ENCODE measurements at places on chromosomes 7 and 10.

- DNase-seq: no peak
Observed at GRCh38 chr10:116891208-116891607, 41.9 kb downstream of the ENO4 start.

DNA sequence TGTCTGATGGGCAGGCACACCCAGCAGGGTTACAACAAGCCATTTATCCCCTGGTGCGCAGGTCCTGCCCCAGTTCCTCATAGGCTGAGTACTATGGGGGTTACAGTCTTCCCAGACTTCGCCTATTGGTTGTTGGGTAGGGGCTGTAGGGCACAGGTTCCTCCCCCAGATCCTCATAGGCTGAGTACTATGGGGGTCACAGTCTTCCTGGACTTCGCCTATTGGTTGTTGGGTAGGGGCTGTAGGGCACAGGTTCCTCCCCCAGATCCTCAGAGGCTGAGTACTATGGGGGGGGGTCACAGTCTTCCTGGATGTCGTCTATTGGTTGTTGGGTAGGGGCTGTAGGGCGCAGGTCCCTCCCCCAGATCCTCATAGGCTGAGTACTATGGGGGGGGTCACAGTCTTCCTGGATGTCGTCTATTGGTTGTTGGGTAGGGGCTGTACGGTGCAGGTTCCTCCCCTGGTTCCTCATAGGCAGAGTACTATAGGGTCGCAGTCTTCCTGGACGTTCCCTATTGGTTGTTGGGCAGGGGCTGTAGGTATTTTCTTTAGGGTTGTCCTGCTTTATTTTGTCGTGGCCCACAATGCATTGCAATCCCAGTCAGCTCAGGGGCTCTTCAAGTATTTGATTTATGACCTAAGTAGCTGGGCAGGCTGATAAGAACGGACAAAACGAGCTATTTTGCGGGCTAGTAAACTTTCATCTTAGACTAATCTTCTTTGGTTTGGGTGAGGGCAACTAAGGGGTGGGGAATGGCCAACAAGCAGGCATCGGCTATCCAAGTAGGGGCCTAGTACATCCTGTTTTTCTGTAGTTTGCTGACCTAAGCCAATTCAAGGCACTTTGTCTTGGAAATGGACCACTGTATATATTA lies 3.4 kb downstream of the LRRC27 start:
- DNase-seq: peak; percentile 13

- no peak for DNase-seq
Observed at GRCh38 chr10:43235070-43235900, 31.6 kb downstream of the RASGEF1A start.

GRCh38 chr7:14745076-14745475 lies 157.5 kb downstream of the DGKB start:
- no peak for DNase-seq

- no peak for DNase-seq
Observed at GRCh38 chr7:47394216-47394615, 187.7 kb downstream of the TNS3 start.

- DNase-seq: peak; percentile 54
Observed at GRCh38 chr10:49518982-49519578, 19.8 kb downstream of the ERCC6 start.

DNA sequence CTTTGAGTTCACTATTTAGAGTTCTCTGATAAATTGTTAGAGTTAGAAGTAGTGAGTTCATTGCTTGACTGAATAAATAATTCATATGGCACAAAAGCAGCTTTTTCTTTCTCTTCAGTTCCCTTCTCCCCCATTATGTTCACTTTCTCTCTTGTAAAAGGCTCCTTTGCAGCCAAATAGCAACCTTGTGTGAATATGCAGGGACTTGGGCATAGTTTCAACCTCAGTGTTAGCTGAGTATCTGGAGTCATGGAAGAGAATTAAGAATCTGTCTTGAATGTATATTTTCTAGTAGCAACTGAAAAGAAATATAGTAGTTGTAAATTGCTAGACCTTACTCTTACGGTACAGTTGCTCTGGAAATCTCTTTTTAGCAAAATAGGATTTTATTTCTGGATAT lies 31.9 kb downstream of the ZEB1 start:
- DNase-seq: no peak

GRCh38 chr7:121322460-121322859 lies 6.3 kb upstream of the WNT16 start:
- no peak for DNase-seq
